ENCODE measurements at places on chromosomes 7 and 10. TPM values are rescaled to one million over a fixed set of nuclear protein-coding genes. Genes with fewer than 3 reads are reported as not detected.

ANXA8L1 gene
- not detected for total RNA-seq

DNA sequence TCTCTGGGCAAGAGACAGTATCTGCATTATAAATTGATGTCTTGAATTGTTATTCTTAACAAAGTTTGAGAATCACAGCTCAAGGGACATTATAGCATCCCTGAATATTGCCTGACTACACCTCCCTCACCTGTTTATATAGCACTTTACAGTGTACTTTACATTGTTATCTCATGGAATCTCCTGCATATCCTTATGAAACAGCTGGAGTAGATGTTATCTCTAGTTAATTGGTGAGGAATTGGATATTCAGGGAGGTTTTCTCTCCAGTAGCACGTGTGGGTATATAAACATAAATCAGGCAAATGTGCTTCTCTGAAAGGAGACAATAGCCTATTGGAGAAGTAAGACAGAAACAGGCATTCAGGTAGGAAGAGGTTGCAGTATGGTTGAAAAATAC is 117.2 kb downstream of the SRI start:
- H3K36me3 ChIP-seq = no peaks in the 10 kb centered on the region
- no peak overlapping the region for H3K4me3 ChIP-seq
- no peaks in the 10 kb centered on the region for H3K4me1 ChIP-seq
- H3K27me3 ChIP-seq = no peaks in the 10 kb centered on the region
- H3K27ac ChIP-seq = no peak overlapping the region
- no peak for DNase-seq

AKR1C4 gene
- total RNA-seq = 0.28 TPM

CALML5 gene
- not detected for total RNA-seq

GRCh38 chr10:3624367-3624766 is 160.6 kb downstream of the KLF6 start:
- no peaks in the 10 kb centered on the region for H3K4me1 ChIP-seq
- H3K4me3 ChIP-seq = no peak overlapping the region
- H3K27ac ChIP-seq = no peak overlapping the region
- no peak for DNase-seq
- H3K27me3 ChIP-seq = no peaks in the 10 kb centered on the region

DNA sequence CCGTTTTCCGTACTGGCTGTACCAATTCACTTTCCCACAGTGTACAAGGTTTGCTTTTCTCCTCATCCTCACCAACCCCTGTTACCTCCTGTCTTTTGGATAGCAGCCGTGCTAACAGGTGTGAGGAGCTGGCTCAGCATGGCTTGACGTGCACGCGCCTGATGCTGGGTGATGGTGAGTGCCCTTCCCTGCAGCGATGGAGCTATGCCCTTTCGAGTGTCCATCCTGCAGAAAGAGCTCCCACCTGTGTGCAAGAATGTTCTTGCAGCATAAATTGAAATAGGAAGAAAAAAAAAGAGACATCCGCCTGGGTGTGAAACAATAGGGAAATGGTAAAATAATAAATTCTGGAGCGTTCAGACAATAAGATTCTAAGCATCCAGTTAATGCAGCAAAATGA is 9.5 kb upstream of the UBE3C start:
- H3K4me3 ChIP-seq = no peak overlapping the region
- no peaks in the 10 kb centered on the region for H3K36me3 ChIP-seq
- H3K27ac ChIP-seq = no peak overlapping the region
- H3K4me1 ChIP-seq = no peaks in the 10 kb centered on the region

GIMAP1 gene
- total RNA-seq = 0.69 TPM

SLC37A3 gene
- total RNA-seq = 30.3 TPM
